GM13977 (cell line): ENCODE measurements at places on chromosomes 1 and 21.

- no peak for DNase-seq
Measured at GRCh38 chr1:166302989-166303758, 136.4 kb upstream of the FAM78B start.

GRCh38 chr1:47443530-47444296 lies 5.9 kb downstream of the FOXD2 start:
- DNase-seq = no peak

- DNase-seq = no peak
Measured at GRCh38 chr21:42637267-42638041, 16.0 kb upstream of the PDE9A start.

- no peak for DNase-seq
Measured at GRCh38 chr1:51955797-51956527, 34.5 kb downstream of the RAB3B start.

- DNase-seq = no peak
Measured at GRCh38 chr1:31567956-31568570, 8.3 kb upstream of the TINAGL1 start.

DNA sequence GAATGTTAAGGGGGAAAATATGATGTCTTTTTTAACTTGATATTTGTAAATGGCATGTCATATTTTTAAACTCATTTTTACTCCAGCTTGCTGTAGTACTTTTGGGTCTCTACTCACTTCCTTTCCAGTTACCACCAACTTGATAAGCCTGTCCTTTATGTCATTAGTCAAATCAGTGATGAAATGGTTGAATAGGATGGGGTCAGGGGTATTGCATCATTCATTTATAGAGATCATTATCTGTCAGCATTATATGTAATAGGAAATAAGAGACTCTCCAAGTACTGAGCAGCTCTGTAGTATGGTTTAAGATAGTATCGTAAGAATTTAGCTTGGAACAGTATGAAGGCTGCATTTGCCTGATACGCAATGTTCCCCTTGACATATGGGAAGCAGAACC lies 227.3 kb downstream of the BRINP3 start:
- no peak for DNase-seq

DNA sequence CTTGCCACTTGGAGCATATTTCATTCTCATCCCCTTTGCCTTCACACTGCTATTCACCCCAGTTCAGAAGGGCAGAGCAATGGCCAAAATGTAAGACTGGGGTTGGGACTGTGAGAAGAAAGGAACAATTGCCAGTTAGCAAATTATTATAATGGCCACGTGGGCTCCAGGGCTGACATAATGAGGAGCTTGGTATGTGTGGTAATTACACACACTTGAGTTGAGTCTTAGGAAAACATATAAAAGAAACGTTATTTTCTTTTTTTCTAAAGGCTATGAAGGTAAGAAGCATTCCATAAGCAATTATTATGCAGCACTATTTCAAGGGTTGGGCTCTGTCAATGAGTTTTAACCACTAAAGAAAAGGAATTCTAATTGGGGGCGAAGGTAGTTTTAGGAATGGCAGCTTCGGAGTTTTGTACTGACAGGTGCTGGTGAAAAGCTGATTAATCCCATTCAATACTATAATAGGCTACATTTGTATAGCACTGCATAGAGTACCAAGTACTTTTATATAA lies 32.5 kb upstream of the BCL10 start:
- no peak for DNase-seq

GRCh38 chr1:183025782-183026774 lies 2.9 kb downstream of the LAMC1 start:
- DNase-seq = peak; percentile 61

GRCh38 chr1:36345353-36345752 lies 21.9 kb upstream of the EVA1B start:
- no peak for DNase-seq

GRCh38 chr1:56441601-56442000 lies 137.8 kb downstream of the PLPP3 start:
- no peak for DNase-seq

GRCh38 chr21:15744926-15745325 lies 15.1 kb downstream of the USP25 start:
- no peak for DNase-seq

DNA sequence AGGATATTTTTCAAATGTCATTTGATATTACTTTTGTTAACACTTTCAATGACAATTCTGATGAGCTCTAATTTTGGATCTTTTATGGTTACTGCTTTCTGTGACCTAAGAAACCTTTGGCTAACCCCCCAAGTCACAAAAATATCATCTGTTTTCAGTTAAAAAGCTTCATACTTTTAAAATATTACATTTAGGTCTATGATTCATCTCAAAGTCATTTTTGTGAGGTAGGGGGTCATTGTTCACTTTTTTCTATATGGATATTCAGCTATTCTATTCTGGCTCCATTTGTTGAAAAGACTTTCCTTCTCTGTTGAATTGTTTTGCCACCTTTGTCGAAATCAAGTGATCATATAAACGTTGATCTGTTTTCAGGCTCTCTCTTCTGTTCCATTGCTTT lies 44.8 kb downstream of the UCHL5 start:
- DNase-seq = no peak

DNA sequence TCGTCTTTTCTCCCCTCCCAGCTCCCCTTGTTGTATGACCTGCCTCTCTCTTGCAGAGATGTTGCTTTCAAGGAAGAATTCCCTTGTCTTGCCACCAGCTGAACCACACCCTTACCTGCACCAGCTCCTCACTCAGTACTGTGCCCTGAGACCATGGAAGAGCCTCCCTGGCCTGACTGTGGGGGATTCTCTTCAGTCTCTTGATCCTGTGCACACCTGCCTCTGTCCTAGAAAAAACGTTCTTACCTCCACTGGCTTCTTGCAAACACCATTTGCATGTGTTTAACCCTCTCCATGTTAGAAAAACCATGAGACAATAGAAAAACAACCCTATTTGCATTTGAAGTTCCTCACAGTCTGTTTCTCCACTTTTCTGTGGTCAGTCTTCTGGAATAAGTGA lies 43.3 kb upstream of the FCRL4 start:
- DNase-seq = no peak

DNA sequence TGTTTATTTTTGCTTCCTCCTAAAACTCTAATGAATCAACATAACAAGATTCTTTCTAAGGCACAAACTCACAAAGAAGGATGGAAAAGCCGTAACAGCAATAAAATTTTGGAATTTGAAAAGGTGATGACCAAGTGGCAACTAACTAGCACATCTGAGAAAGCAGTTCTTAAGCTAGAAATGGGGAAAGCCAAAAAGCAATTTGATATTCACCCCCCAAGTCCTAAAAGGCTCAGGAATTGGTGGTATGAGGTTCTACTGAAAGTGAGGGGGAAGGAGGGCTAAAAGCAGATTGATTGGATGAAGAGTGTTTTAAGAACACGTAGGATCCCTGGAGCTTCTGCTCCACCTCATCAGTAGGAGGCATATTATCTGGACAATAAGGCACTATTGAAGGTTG lies 43.4 kb upstream of the FBXO28 start:
- DNase-seq = no peak

GRCh38 chr21:46424621-46425020 lies 34.1 kb upstream of the DIP2A start:
- DNase-seq = no peak

- DNase-seq = no peak
Measured at GRCh38 chr1:202146993-202147392, 2.5 kb upstream of the ARL8A start.

DNA sequence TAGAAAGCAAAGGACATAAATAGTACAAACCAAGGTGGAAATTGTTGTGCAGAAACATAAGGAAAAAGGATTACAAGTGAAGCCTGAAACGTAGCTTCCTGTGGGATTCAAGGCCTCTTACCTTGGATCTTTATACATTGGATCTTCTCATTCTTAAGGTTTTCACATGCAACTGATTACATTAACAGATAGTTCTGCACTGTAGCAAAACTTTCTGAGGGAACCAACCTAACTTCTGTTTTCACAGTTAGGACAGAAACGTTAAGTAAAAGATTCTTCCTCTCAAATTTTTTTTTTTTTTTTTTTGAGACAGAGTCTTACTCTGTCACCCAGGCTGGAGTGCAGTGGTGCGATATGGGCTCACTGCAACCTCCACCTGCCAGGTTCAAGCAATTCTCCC lies 7.8 kb upstream of the TM2D1 start:
- DNase-seq = no peak

- no peak for DNase-seq
Measured at GRCh38 chr1:162137179-162137960, 67.9 kb downstream of the NOS1AP start.

- DNase-seq = peak; percentile 28
Measured at GRCh38 chr1:111570781-111571181, 48.8 kb upstream of the RAP1A start.

DNA sequence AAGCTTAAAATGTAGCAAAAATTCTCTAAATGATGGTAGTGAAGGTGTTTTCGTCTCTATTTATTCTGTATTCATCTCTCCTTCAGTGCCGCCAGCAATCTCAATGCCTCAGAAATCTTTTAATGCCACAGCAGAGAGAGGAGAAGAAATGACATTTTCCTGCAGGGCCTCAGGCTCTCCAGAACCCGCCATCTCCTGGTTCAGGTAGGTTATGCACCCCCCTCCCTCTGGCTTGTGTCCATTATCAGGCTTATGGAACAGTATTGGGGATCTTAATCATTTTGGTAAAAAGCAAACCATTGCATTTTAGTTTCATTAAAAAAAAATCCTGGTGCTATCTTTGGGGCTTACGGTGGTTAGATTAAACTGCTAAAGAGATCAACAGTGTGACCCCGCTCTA lies 326.1 kb downstream of the NCAM2 start:
- no peak for DNase-seq
